ENCODE measurements at places on chromosomes 1 and 21.

DNA sequence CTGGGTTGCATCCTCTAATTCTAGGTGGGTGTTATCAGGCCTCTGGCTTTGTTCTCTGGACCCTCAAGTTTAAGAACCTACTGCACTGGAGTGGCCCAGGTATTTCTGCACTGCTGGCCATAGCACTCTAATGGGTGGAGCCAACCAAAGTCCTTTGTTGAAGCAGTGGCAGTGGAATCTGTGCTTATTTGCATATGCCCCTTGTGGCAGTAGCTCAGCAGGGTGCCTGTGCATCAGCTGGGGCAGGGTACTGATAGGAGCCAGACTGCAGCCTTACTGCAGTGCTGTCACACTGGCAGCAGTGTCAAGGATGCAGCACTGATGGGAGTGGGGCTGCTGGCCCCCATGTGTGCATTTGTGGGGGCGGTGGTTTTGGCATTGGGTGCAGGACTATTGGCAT, 660.6 kb downstream of the LRRIQ3 start:
- no peak for DNase-seq

DNA sequence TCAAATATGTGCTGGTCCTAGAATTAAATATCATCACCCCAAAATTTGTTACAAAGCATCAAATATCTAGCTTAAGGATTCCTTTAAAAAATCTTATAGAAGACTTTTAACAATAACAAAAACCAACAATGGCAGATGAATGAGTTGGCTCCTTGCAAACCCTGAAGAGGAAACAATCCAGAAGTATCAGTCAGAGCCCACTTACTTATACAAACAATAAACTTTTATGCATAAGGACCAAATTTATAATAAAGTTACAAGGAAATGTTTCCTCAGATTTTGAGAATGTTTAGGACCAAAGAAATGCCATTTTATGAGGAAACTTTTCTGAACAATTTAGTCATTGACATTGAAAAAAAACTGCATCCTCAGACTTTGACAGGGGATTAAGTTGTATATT, 52.7 kb downstream of the LPAR3 start:
- DNase-seq, result no peak

GRCh38 chr1:2415337-2415736, 3.0 kb upstream of the PEX10 start:
- no peak for DNase-seq

DNA sequence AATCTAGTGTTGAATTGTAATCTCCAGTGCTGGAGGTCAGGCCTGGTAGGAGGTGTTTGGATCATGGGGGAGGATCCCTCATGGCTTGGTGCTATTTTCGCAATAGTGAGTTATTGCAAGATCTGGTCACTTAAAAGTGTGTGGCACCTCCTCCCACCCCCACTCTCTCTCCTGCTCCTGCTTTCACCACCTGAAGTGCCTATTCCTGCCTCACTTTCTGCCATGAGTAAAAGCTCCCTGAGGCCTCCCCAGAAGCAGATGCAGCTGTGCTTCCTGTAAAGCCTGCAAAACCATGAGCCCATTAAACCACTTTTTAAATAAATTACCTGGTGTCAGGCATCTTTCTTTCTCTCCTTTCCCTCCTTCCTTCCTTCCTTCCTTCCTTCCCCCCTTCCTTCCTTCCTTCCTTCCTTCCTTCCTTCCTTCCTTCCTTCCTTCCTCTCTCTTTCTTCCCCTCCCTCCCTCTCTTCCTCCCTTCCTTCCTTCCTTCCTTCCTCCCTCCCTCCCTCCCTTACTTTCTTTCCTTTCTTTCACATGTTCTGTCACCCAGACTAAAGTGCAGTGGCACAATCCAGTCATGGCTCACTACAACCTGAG, 172.4 kb downstream of the C1orf21 start:
- no peak for DNase-seq

DNA sequence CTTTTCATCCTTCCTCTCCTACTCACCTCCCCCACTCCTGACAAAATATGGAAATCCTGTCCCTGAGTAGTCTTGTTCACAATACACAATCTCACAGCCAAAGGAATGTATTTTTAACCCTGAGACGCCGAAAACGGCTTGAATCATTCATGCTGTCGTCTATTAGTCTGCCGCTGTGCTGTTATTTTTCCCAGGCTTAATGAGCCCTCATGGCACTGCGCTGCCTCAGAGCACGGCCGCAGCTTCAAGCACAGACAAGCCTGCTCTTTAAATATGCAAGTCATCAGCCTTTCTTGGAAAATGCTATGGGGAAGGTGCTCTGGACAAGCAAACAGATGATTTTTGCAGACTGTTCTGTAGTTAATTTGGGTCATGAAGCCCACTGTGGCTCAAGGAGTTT, 302.7 kb downstream of the DISC1 start:
- no peak for DNase-seq

- no peak for DNase-seq
Observed at GRCh38 chr1:206804156-206804737, 32.0 kb upstream of the IL10 start.

- no peak for DNase-seq
Observed at GRCh38 chr1:238115852-238116251, 225.1 kb upstream of the ZP4 start.

DNA sequence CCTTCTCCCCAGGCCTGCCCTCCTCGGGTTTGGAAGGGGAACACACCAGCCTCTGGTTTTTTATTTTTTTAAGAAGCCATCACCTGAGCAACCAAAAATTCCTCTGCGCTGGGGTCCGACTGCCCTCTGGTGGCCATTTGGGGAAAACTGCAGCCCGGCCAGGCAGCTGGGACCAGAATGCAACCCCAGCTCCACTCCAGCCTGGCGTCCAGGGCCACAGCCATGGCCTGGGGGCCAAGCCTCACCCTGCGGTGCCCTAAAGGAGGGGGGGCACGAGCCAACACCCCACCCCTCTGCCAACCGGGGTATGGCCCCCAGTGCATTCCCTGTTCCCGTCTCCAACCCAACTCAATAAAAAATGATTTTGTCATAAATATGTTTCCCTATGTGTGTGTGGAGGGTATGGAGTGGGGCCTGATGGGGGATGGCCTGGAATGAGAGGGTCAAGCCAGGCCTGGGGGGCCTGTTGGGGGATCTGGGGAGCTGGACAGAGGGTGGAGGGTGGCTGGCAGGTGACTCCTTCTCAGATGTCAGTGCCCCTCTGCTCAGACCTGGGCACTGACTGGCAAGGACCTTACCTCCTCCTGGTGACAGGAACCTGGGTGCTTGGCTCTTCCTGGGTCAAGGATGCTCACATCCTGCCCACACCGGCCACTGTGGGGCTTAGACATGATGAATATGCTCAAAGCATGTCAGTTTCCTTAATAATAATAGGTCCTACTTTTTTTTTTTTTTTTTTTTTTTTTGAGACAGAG, 3.2 kb downstream of the GPR3 start:
- DNase-seq, result peak; percentile 47

GRCh38 chr1:236394879-236395229, 768 bp downstream of the EDARADD start:
- DNase-seq, result no peak

DNA sequence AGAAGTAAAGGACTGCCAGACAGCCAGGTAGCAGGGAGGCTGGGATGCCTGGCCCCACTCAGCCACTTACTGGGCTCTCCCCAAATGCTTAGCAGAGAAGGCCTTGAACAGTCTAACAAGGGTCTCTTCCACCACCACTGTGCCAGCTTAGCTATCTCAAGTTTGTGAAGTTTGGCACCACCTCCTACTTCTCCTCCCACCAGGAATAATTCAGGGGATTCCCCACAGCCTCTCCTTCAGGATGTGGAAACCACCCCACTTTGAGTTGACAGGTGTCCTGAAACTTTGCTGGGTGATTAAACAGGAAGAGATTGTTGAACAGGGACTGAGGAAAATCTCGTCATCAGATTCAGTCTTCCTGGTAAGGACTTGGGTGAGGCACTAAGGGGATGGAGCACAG, 59.4 kb upstream of the ATP1B1 start:
- no peak for DNase-seq

GRCh38 chr21:35252831-35253230, 203.7 kb upstream of the RUNX1 start:
- no peak for DNase-seq
